ENCODE measurements at places on chromosomes 5 and 9. TPM values are rescaled to one million over a fixed set of nuclear protein-coding genes. Genes with fewer than 3 reads are reported as not detected.

DNA sequence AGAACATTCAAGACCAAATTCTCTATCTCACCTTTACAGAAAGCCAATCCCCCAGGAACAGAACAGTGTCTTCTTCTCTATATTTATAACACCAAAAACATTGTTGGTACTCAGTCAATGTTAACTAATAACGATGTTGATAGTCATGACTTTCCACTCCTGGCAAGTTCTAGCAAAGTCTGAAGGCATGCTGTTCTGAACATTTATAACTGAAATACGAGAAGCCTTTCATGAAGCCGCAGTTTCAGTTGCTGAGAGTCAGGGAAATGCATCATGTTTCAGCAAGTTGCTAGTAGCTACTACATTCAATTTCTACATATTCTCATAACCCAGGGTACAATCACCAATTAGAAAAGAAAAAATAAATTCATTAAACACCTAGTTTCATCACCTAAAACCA is 301.4 kb downstream of the PDE4D start:
- peak overlapping the region; percentile 22 for H3K27ac ChIP-seq
- peaks cover 11% of the 10 kb centered on the region for H3K4me1 ChIP-seq
- peaks cover 15% of the 10 kb centered on the region for H3K27me3 ChIP-seq

- H3K27me3 ChIP-seq: no peaks in the 10 kb centered on the region
- no peak for DNase-seq
- peaks cover 1% of the 10 kb centered on the region for H3K36me3 ChIP-seq
Observed at GRCh38 chr5:93995126-93995621, 253.8 kb upstream of the POU5F2 start.

GRCh38 chr5:45793638-45794532 is 97.7 kb upstream of the HCN1 start:
- DNase-seq: no peak
- no peak overlapping the region for H3K4me3 ChIP-seq
- no peak overlapping the region for H3K27ac ChIP-seq
- no peaks in the 10 kb centered on the region for H3K4me1 ChIP-seq
- H3K27me3 ChIP-seq: no peaks in the 10 kb centered on the region
- no peaks in the 10 kb centered on the region for H3K36me3 ChIP-seq

The GDNF gene
- 0.38 TPM for total RNA-seq

The C9 gene
- total RNA-seq: not detected

The PCDHA9 gene
- total RNA-seq: not detected

The CNOT8 gene
- 57.4 TPM for total RNA-seq
